ENCODE measurements at places on chromosomes 1 and 21.
A peak's percentile ranks its signal among the peaks of the same experiment; 100 is the strongest.

GRCh38 chr1:115632251-115633026 lies 9.3 kb upstream of the VANGL1 start:
- no peak for DNase-seq

GRCh38 chr1:245154429-245155271 lies at the start of gene KIF26B:
Gene KIF26B (plus strand): TSS chr1:245154985. CDS start chr1:245155425, 440 bp downstream.
- peak; percentile 75 for DNase-seq

DNA sequence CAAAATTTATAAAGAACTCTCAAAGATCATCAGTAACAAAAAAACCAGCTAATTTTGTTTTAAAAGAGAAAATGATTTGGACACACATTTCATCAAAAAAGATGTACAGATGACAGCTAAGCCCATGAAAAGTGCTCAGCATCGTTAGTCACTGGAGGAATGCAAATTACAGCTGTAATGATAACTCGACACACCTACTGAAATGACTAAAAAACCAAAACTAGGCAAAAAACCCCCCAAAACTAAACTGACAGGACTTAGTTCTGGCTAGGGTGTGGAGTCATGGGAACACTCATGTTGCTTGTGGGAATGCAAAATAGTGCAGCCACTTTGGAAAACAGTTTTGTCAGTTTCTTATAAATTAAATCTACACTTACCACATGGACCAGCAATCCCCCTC lies 59.5 kb downstream of the CNIH3 start:
- no peak for DNase-seq

DNA sequence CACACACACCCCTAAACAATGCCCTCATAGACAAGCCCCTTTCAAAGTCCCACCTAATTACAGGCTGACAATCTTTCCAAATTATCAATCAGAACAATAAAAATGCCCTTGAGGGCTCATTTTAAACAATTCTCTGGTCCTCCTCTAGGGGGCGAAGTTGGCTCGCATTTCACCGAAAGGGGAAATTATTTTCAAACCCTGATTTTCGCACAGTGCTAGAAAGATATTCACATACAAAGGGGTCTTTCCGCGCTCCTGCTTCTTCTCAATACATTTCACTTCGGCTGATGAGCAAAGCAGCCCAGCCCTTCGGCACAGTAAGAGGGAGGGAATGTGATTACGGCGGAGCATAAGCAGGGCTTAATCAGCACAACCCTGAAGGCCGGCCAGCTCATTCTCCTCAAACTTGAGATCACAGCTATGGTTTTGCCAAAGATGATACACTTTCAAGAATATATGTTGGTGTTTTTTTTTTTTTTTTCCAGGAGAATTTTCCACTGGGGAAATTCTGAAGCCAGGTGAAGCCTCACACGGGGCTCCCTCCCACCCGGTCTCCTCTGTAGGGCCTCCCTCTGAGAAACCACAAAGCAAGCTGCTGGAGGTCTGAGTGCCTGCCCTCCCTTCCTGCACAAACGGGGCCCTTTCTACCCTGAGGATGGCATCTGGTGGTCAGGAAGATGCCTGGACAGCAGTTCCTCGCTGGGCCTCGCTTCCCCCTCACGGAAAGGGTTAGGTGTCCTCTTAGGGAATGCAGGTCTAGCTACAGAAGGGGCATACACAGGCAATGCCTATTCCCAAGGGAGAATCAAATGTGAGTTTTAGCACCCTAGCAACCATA lies 66.9 kb downstream of the GNG12 start:
- DNase-seq, result peak; percentile 87

GRCh38 chr1:201949491-201949890 lies 3.1 kb upstream of the LMOD1 start:
- no peak for DNase-seq

DNA sequence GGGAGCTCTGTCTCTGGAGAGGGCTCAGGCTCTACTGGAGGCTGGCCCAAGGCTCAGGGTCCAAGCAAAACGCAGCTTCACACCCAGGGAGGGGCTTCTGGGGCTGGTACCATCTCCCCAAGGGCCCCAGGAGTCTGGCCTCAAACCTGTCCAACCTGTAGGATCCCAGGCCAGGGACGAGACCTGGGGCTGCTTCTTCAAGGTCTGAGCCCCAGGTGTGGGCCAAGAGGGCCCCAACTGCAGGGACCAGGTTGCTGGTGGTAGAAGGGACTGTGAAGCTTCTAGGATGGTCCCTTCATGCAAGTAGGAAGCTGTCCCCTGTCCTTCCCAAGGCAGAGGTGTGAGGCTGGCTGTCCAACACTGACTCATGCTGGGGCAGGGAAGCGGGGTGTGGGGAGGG lies 7.8 kb upstream of the MMEL1 start:
- DNase-seq, result no peak

DNA sequence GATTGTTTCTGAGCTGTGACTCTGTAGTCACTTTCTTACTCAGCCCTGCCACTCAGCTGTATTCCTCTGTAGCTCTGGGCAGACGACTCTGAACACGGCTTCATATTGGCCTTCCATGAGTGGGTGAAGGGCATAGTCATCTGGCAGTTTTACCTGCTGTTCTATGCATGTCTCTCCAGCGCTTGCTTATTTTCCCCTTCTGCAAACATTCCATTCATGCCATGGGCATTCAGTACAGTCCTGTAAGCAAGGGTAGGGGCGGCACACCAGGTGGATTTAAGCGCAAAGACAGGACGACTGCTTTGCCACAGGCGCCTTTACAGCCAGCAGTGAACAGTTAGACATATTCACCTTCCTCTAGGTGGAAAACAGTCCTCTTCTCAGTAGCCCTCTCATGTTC lies 4.4 kb upstream of the WDR26 start:
- no peak for DNase-seq

Measured in RCC 7860 (cell line).